Renal cortical epithelial cell (primary cell): ENCODE measurements at places on chromosomes 3 and 15.
A peak's percentile ranks its signal among the peaks of the same experiment; 100 is the strongest.

DNA sequence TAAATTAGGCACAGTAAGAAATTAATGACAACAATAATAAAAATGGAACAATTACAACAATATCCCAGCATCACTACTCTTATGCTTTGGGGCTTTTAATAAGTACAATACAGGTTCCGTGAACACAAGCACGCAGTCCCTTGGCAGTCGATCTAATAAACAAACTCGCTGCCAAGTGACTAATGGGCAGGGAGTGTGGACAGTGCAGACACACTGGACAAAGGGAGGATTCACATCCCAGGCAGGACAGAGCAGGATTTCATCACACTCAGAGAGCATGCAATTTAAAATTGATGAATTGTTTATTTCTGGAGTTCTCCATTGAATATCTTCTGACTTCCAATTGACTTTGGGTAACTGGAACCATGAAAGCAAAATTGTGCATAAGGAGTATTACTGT is 524.1 kb upstream of the CFAP20DC start:
- DNase-seq = peak; percentile 45

GRCh38 chr15:77239882-77240608 is 169.1 kb upstream of the TSPAN3 start:
- DNase-seq = no peak

- DNase-seq = no peak
Observed at GRCh38 chr3:155481089-155481488, 187.6 kb upstream of the STRIT1 start.

DNA sequence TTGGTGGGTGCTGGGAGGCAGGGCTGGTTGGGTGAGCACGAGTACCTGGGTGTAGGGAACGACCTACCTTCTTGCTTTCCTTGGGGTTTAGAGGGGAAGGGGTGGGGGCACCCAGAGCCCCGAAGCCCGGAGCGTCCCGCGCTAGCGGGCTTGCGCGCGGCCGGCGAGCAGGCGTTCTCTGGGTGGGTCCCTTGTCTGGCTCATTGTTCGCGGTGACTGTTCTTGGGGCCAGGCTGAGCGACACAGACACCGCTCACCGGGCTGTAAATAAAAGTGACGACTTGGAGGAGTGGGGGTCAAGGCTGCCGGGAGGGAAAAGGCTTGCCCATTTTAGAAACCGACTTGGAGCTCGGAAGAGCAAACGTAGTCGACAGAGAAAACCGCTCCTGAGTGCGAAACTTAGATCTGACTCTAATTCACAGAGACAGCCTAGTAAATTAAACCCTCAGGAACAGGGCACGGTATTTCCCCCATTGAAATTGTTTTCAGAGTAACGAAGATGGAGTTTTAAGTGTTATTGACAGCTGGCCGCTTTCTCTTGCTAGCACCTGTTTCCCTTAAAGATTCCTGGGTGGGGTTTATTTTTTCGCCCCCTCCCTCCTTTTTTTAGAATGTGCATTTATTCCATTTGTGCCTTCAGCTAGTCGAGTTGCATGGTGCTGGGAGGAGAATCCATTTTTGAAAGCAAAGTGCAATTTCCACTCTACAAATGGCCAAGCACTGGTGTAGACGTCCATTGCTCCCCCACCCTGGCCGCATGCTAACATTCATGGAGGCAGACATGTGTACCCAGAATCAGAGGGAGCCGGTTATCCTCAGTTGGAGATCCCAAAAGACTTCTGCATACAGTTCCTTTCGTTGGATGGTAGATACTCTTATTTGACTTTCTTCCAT is 532.1 kb upstream of the SEMA6D start:
- DNase-seq = no peak

- DNase-seq = peak; percentile 67
Observed at GRCh38 chr15:91790836-91791235, 62.7 kb upstream of the SLCO3A1 start.

DNA sequence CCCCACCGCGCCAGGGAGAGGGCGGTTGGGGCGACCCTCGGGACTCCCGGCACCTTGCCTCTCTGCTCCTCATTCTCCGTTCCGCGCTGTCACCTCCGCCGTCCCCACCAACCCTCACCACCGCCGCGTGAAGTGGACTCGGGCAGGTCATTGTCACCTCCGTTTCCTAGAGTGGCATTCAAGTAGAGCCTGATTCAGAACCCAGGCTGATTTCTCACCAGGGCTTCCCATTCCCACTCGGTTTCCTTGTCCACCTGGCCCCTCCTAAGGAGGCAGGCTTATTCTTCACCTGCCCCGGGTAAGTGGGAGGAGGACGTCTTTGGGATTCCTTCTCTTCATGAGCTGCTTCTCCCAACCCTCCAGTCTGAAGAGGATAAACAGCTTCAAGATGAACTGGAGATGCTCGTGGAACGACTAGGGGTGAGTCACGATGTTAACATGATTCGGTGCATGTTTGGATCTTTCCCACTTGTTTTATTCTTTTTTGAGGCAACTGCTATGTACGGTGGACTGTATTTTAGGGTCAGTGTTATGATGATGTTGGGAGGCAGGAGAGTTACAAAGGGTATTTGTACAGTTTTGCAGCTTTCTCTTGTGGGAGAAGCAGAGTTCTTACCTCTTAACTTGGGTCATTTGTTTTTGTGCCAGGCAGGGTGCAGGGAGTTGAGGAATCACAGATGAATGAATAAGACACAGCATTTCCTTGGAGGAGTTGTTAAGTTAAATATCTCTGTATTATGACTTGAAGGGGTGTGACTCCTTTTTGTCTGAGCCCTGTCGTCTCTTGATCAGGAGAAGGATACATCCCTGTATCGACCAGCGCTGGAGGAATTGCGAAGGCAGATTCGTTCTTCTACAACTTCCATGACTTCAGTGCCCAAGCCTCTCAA is 692 bp downstream of the PSMD2 start:
- no peak for DNase-seq

DNA sequence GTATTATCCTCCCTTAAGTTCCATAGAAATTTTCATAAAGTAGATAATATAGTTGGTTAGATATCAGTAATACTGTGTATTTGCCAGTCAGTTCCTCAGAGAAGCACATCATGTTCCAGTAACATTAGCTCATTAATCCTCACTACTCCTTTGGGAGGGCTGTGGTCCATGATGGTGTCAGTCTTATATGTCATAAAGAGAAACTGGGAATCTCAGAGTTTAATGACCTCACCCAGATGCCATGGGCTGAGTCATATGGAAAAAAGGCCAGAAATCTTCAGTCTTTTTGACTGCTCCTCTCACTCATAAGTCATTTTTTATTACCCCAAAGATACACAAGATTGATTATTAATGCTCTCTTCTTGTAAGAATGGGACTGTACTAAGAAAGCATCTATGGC is 188.6 kb downstream of the CHL1 start:
- DNase-seq = peak; percentile 57

- no peak for DNase-seq
Observed at GRCh38 chr3:9248522-9249271, 749 bp downstream of the SRGAP3 start.

DNA sequence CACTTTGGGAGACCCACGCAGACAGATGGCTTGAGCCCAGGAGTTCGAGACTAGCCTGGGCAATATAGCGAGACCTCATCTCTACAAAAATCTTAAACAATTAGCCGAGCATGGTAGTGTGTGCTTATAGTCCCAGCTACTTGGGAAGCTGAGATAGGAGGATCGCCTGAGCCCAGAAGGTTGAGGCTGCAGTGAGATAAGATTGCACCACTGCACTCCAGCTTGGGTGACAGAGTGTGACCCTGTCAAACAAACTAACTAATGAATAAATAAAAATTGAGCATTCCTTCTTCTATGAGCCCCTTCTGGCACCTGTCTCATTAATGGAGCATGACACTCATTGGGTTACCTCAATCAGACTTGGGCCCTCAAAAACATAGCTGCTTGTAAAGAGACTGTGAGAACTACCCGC is 7.5 kb downstream of the ZDHHC3 start:
- no peak for DNase-seq

DNA sequence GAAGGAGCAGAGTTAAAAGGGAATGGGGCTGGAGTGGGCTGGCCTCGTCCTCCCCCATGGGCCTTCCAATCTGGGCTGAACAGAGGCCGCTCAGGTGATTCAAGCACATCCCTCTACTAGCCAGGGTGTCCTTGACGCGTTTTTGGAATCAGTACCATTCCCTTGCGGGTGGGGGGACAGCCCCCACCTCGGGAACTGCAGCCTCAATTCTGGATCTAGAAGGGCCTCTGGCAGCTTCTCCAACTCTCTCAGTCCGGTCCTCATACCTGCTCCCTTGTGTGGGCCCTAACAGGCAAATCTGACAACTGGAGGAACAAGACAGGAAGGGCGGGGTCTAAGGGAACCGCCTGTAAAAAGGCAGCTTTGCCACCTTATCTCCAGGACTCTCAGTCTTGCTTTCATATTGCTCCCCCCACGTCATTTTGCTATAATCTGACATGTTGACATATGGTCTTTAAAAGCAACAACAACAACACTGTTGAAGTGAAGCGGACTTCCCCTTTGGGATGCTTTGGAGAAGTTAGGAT is 802 bp upstream of the CHRNB4 start:
- no peak for DNase-seq

DNA sequence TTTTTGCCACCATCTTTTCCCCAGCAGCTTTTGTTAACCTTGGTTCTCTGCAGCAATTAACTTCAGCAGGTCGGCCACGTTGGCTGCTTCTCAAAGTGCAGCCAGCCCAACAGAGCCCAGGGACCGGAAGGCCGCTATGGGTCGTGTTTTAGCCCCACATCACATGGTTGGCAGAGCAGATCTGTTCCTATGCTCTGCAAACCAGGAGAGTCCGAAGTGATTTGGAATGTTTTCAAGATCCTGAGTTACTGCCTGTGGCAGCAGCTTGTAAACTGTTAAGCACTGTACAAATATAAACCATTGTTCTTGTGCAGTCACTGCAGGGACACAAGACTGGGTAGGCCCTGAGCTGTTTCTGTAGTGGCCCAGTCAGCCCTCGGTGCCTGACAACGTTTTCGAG is 69.6 kb upstream of the MYZAP start:
- DNase-seq = peak; percentile 95

DNA sequence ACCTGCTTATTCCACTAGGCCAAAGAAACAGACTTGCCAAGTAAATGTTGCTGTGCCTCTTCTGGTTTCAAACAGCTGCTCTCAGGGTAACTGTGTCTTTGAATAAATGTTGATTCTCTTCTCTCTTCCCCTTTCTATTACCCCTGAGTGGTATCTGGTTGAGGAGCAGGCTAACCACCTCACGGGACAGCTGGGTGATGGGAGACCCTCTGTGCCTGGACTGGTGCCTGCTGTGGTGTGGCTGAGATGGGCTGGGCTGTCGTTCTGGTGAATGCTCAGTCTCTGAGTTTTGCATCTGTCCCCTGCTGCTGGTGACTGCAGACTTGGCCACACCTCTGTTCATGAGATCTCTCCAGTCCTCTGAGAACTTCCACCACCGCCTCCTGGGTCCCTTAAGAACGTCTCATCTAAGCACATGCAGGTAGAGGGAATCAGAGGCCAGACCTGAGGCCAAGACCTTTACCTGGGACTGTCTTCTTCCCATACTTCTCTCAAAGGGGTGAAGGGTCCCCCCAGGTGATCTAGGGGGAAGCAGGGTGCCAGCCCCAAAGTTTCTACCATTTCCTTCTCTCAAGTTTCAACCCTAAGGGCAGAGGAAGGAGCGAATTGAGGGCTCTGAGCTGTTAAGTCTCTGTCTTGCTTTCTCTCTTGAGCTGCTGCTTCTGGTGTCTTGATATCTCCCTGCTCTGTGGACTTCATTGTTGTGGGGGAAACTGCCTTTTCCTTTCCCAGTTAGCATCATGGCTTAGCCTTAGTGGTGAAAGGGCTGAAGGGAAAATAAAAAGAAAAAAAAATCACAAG is 252.9 kb downstream of the EBLN2 start:
- DNase-seq = no peak

DNA sequence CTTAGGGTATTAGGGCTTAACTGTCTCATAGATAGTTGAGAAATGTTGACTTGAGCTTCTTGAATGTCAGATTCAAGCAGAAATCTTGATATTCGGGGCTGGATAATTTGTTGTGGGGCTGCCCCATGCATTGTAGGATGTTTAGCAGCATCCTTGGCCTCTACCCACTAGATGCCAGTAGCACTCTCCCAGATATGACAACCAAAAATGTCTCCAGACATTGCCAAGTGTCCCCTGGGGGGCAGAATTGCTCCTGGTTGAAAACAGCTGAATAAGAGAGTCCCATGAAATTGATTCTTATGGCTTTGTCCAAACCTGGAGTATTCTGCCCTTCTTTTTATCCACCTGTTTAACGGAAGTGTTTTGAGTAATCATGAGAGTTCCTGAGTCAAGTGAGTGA is 15.9 kb upstream of the LCMT2 start:
- no peak for DNase-seq

DNA sequence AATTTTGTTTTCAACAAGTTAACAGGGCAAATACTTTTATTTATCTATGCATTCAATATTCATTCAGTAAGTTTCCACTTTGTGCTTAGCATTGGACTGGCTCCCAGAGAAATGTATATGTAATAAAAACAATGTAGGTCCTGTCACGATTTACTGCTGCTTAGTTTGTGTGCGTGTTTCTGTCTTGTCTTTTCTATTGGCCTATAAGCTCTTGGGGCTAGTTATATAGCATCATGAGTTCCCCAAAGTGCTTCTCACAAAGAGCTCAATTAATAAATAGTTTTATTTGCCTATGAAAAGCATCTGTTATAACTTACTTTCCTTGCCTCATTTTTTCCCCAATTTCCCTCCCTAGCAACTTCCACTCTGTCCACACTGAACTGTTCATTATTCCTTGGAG is 666.7 kb upstream of the NAALADL2 start:
- DNase-seq = no peak

- DNase-seq = peak; percentile 16
Observed at GRCh38 chr3:188901126-188901525, 270.6 kb upstream of the TPRG1 start.

DNA sequence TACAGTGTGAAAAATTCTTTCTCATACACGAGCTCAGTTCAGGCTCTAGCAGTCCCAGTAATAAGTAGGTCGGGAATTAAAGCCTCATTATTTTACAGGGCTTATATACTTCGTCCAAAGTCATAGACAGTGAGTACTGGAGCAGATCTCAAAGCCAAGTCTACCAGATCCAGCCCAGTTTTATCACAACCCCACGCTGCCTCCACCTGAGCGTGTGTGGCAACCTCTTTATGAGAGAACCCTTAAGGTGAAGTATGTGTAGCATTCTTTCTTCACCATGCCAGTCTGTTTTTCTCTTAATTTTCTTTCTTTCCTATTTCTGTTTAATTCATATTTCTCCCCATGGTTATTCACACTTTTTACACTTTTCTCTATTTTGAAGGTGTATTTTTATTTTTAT is 574.6 kb upstream of the ARPP21 start:
- no peak for DNase-seq

GRCh38 chr15:60519218-60519617 is 40.3 kb upstream of the ICE2 start:
- no peak for DNase-seq
